ENCODE measurements at places on chromosomes 7 and 10. TPM values are rescaled to one million over a fixed set of nuclear protein-coding genes. Genes with fewer than 3 reads are reported as not detected.

The TMEM225B gene
- 0.24 TPM for total RNA-seq

The SLC18A2 gene
- total RNA-seq, result 0.76 TPM

The FANK1 gene
- 0.88 TPM for total RNA-seq

The AEBP1 gene
- 26.7 TPM for total RNA-seq

The RHEB gene
- total RNA-seq, result 111 TPM

DNA sequence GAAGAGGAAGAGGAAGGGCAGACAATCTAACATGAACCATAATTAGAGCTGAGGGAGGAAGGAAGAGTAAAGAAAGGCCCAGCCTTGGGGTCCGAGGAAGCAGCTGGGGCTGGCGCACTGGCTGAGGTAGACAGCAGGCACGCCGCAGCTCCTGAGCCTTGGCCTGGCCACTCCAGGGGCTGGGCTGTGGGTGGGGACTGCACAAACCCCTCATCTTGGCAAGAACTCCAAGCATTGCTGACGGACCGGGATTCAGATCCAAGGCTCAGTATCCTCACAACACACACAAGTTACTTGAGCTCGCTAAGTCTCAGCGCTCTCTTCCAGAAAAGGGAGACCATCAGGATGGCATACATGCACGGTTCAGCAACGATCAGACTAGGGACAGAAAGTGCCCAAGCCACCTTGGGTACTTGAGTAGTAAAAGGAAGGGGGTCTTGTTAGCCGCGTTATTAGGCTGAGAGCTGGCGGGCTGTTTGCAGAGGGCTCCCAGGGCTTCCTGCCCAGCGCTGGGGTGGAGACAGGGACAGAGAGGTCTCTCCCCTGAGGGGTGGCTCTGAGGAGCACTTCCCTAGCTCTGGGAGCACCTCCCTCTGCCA, 4.5 kb downstream of the TNS3 start:
- no peak overlapping the region for H3K4me3 ChIP-seq
- no peak for DNase-seq
- H3K27me3 ChIP-seq, result no peaks in the 10 kb centered on the region
- peak overlapping the region; percentile 100 for H3K27ac ChIP-seq
- H3K4me1 ChIP-seq, result peaks cover 79% of the 10 kb centered on the region

GRCh38 chr10:28902215-28902614, 224.9 kb downstream of the BAMBI start:
- H3K4me1 ChIP-seq, result peaks cover 7% of the 10 kb centered on the region
- no peak for DNase-seq
- H3K27me3 ChIP-seq, result no peaks in the 10 kb centered on the region
- H3K4me3 ChIP-seq, result no peak overlapping the region
- H3K36me3 ChIP-seq, result no peaks in the 10 kb centered on the region
- H3K27ac ChIP-seq, result no peak overlapping the region

GRCh38 chr10:79322616-79323543, 24.4 kb upstream of the PPIF start:
- H3K4me3 ChIP-seq, result no peak overlapping the region
- no peaks in the 10 kb centered on the region for H3K4me1 ChIP-seq
- H3K27ac ChIP-seq, result no peak overlapping the region
- H3K36me3 ChIP-seq, result no peaks in the 10 kb centered on the region

GRCh38 chr7:76282344-76283253, 19.9 kb upstream of the HSPB1 start:
- no peak for DNase-seq
- no peaks in the 10 kb centered on the region for H3K4me1 ChIP-seq
- no peaks in the 10 kb centered on the region for H3K36me3 ChIP-seq
- peaks cover 46% of the 10 kb centered on the region for H3K27me3 ChIP-seq

DNA sequence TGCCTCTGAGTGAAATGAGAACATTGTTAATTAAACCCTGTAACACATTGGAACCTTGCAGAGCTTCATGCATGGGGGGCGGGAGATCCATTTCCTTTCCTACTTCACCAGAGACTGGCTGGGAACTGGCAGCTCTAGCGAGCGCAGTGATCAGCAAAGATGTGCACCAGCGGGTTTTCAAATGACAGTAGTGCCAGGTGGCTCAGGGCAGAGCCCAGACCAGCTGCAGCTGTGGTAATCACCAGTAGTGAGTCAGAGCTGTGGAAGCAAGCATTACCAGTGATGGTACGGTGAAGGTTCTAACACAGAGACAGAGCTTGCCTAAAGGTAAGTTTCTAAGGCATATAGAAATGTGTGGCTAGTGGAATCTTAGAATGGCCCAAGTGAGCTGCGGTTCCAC, 1009.7 kb upstream of the CELF2 start:
- H3K4me1 ChIP-seq, result peaks cover 4% of the 10 kb centered on the region
- no peak for DNase-seq
- no peaks in the 10 kb centered on the region for H3K27me3 ChIP-seq
- no peak overlapping the region for H3K27ac ChIP-seq

- H3K27ac ChIP-seq, result peak overlapping the region; percentile 29
- no peak overlapping the region for H3K4me3 ChIP-seq
- no peaks in the 10 kb centered on the region for H3K27me3 ChIP-seq
- no peaks in the 10 kb centered on the region for H3K36me3 ChIP-seq
- no peaks in the 10 kb centered on the region for H3K4me1 ChIP-seq
These were observed 327.5 kb upstream of the PLXDC2 start for GRCh38 chr10:19488592-19489280.

- no peaks in the 10 kb centered on the region for H3K4me1 ChIP-seq
- H3K27ac ChIP-seq, result no peak overlapping the region
- no peak overlapping the region for H3K4me3 ChIP-seq
- DNase-seq, result no peak
- H3K27me3 ChIP-seq, result no peaks in the 10 kb centered on the region
- no peaks in the 10 kb centered on the region for H3K36me3 ChIP-seq
These were observed 26.9 kb upstream of the MTPN start for GRCh38 chr7:136004083-136004482.

GRCh38 chr10:121514141-121514865, 83.9 kb downstream of the FGFR2 start:
- H3K4me3 ChIP-seq, result no peak overlapping the region
- no peak overlapping the region for H3K27ac ChIP-seq
- no peaks in the 10 kb centered on the region for H3K27me3 ChIP-seq
- DNase-seq, result no peak

DNA sequence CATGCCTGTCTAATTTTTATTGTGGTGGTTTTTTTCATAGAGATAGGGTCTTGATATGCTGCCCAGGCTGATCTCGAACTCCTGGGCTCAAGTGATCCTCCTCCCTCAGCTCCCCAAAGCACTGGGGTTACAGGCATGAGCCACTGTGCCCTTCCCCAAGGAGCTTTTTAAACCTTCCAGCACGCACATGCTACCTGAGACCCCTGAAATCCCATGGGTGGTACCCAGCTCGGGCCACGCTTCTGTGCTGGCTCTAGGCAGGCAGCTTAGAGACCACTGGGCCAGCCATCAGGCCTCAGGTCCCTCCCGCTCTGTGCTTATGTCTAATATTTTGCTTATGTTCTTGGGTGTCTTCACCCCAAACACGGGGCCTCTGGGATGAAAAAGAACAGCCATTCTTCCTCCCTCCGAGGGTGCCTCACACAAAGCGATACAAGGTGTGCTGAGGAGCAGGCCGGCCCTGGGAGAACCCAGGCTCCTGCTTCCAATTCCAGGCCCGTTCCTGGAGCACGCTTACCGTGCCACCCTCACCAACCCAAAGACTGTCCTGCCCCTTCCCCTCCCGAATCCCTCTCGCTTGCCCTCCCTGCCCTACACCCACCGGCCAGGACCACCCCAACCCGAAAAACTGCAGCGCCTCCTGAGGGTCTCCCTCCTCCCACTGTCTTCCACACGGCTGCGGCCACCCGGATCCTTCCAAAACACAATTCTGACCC, 10.9 kb downstream of the SPOCK2 start:
- no peaks in the 10 kb centered on the region for H3K4me1 ChIP-seq
- no peaks in the 10 kb centered on the region for H3K36me3 ChIP-seq
- H3K27me3 ChIP-seq, result no peaks in the 10 kb centered on the region
- H3K27ac ChIP-seq, result no peak overlapping the region

- H3K27me3 ChIP-seq, result no peaks in the 10 kb centered on the region
- H3K27ac ChIP-seq, result no peak overlapping the region
- H3K36me3 ChIP-seq, result no peaks in the 10 kb centered on the region
- peak; percentile 15 for DNase-seq
- no peaks in the 10 kb centered on the region for H3K4me1 ChIP-seq
These were observed 93.2 kb downstream of the TWIST1 start for GRCh38 chr7:19024261-19024660.

DNA sequence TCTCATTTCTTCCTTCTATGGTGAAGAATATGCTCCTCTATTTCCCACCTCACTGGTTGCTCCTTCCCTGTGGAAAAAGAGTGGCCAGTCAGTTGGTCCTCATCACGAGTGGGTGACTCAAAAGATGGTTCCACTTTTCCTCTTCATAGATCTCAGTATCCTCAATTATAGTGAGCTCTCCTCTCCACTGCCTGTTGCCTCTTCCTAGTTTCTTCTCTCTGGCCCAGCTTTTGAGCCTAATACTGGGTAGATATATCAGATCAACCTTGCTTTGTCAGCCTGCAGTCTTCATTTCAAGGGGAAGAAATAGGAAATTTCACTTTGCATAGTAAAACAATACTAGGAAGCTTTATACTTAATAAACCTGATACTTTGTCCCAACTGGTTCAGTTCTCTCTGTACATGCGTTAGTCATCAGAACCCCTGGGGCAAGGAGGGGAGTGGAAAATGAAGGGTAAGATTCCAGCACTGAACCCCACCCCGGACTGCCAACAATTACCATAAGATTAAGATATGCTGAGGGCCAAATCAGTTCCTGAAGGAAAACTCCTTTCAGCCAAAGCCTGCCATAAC, 15.5 kb upstream of the WNT16 start:
- peak; percentile 30 for DNase-seq
- no peaks in the 10 kb centered on the region for H3K27me3 ChIP-seq
- H3K36me3 ChIP-seq, result no peaks in the 10 kb centered on the region
- no peak overlapping the region for H3K4me3 ChIP-seq

DNA sequence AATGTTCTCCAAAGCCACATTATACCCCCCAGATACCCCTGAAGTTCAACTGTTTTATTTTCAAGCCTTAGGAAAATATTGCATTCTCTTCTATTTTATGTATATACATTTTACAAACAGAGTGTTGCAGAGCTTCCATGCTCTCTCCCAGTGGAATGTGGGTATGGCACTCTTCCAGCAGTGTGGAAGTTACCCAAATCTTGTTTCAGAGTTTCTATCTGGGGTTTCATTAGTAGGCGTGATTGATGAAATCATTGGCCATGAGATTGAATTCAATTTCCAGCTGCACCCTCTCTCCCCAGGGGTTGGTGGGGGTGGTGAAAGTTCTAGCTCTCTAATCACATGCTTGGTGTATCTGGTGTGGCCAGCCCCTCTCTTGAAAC, 350.4 kb downstream of the RPS24 start:
- H3K4me1 ChIP-seq, result no peaks in the 10 kb centered on the region
- H3K27me3 ChIP-seq, result peaks cover 3% of the 10 kb centered on the region
- no peak overlapping the region for H3K4me3 ChIP-seq
- no peaks in the 10 kb centered on the region for H3K36me3 ChIP-seq
- no peak overlapping the region for H3K27ac ChIP-seq
- no peak for DNase-seq

DNA sequence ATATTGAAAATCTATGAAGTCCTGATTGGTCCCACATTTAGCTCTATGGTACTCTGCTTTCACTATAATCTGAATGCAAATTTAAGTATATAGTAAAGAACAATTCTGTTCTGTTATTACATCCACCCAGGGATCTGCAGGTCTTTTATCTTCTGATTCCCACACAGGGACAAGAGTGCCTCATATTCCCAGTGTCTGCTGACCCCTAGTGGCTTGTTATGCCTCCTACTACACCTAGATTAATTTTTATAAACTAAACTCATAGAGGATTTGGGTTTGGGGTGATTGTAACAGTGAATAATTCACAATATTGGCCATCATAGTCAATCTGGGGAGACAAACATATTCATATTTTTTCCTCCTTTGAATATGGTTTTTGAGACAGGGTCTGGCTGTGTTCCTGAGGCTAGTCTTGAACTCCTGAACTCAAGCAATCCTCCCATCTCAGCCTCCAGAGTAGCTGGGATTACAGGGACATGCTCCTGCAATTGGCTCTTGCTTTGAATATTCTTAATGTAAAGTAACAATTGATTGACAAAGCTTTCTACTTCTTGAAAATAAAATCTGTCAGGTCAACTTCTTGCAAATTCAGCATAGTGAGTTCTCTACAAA, 282.1 kb downstream of the KCND2 start:
- H3K4me1 ChIP-seq, result no peaks in the 10 kb centered on the region
- H3K27ac ChIP-seq, result no peak overlapping the region
- no peaks in the 10 kb centered on the region for H3K36me3 ChIP-seq
- H3K4me3 ChIP-seq, result no peak overlapping the region
- H3K27me3 ChIP-seq, result no peaks in the 10 kb centered on the region

DNA sequence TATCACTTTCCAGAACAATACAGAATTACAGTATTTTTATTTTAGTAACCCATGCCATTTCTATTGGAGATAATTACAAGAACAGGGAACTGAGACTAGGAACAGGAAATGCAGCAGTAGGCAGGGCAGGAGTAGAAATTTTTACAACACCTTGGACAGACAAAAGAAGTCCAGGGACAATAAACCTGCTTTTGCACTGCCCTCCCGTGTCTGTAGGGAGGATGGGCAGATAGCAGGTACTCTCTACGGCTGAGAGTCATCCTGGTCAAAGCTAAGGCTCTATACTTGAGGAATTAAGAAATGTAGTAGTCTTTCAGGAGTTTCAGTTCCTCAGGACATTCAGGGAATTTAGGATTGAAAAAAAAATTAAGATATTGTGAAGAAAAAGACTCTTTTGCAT, 63.4 kb downstream of the VAX1 start:
- H3K27ac ChIP-seq, result no peak overlapping the region
- no peaks in the 10 kb centered on the region for H3K36me3 ChIP-seq
- no peak overlapping the region for H3K4me3 ChIP-seq
- peaks cover 12% of the 10 kb centered on the region for H3K27me3 ChIP-seq

GRCh38 chr10:97515271-97515978, 16.7 kb downstream of the UBTD1 start:
- H3K36me3 ChIP-seq, result no peaks in the 10 kb centered on the region
- DNase-seq, result no peak
- H3K4me3 ChIP-seq, result no peak overlapping the region
- H3K27ac ChIP-seq, result no peak overlapping the region
- H3K4me1 ChIP-seq, result no peaks in the 10 kb centered on the region

- no peak overlapping the region for H3K4me3 ChIP-seq
- no peak for DNase-seq
- no peaks in the 10 kb centered on the region for H3K4me1 ChIP-seq
- H3K36me3 ChIP-seq, result no peaks in the 10 kb centered on the region
- H3K27me3 ChIP-seq, result no peaks in the 10 kb centered on the region
These were observed 143.5 kb upstream of the UNC5B start for GRCh38 chr10:71068861-71069271.

GRCh38 chr10:43960981-43961380, 312.3 kb upstream of the ZNF32 start:
- H3K36me3 ChIP-seq, result no peaks in the 10 kb centered on the region
- no peak overlapping the region for H3K4me3 ChIP-seq
- no peaks in the 10 kb centered on the region for H3K27me3 ChIP-seq
- H3K27ac ChIP-seq, result no peak overlapping the region
- H3K4me1 ChIP-seq, result no peaks in the 10 kb centered on the region

GRCh38 chr10:104613406-104613805, 27.7 kb upstream of the SORCS3 start:
- H3K36me3 ChIP-seq, result no peaks in the 10 kb centered on the region
- H3K27me3 ChIP-seq, result peaks cover 8% of the 10 kb centered on the region
- no peak overlapping the region for H3K27ac ChIP-seq

Data from hepatocyte (in vitro differentiated cells).